ENCODE measurements at places on chromosomes 16 and 17. TPM values are rescaled to one million over a fixed set of nuclear protein-coding genes. Genes with fewer than 3 reads are reported as not detected.

C17orf78 gene
- not detected for total RNA-seq

PLLP gene
- 0.17 TPM for total RNA-seq

ZFPM1 gene
- total RNA-seq: 14.3 TPM

GPR139 gene
- total RNA-seq: not detected

ACSM2B gene
- total RNA-seq: not detected

SNAI3 gene
- total RNA-seq: 2.3 TPM

ADAMTS18 gene
- total RNA-seq: not detected

KATNIP gene
- 14.9 TPM for total RNA-seq

VWA3A gene
- not detected for total RNA-seq

NLRC3 gene
- total RNA-seq: 12.6 TPM

CLEC18A gene
- 0.19 TPM for total RNA-seq

MYL11 gene
- 1.6 TPM for total RNA-seq

CMTM1 gene
- 8.8 TPM for total RNA-seq

PRAC1 gene
- total RNA-seq: not detected

KRT27 gene
- not detected for total RNA-seq

PROCA1 gene
- total RNA-seq: 4.8 TPM

TNS4 gene
- 5.1 TPM for total RNA-seq

HYDIN gene
- total RNA-seq: not detected

SLFN13 gene
- 24.3 TPM for total RNA-seq

CHD9NB gene
- total RNA-seq: 0.32 TPM

TMEM204 gene
- total RNA-seq: 22.8 TPM

AIPL1 gene
- total RNA-seq: not detected

CAMKK1 gene
- 3.1 TPM for total RNA-seq

DNAI2 gene
- total RNA-seq: 0.36 TPM

CACNG5 gene
- total RNA-seq: not detected

SLFN12 gene
- total RNA-seq: 7.5 TPM

KRTAP16-1 gene
- not detected for total RNA-seq

ZNF23 gene
- 9.9 TPM for total RNA-seq

TNP2 gene
- total RNA-seq: not detected

ANKS4B gene
- not detected for total RNA-seq

OR3A2 gene
- total RNA-seq: 5.3 TPM

Measured in activated CD8-positive, alpha-beta memory T cell treated with anti-CD3 and anti-CD28 coated beads for 36 hours (primary cell).